ENCODE measurements at places on chromosomes 5 and 9. TPM values are rescaled to one million over a fixed set of nuclear protein-coding genes. Genes with fewer than 3 reads are reported as not detected.

DNA sequence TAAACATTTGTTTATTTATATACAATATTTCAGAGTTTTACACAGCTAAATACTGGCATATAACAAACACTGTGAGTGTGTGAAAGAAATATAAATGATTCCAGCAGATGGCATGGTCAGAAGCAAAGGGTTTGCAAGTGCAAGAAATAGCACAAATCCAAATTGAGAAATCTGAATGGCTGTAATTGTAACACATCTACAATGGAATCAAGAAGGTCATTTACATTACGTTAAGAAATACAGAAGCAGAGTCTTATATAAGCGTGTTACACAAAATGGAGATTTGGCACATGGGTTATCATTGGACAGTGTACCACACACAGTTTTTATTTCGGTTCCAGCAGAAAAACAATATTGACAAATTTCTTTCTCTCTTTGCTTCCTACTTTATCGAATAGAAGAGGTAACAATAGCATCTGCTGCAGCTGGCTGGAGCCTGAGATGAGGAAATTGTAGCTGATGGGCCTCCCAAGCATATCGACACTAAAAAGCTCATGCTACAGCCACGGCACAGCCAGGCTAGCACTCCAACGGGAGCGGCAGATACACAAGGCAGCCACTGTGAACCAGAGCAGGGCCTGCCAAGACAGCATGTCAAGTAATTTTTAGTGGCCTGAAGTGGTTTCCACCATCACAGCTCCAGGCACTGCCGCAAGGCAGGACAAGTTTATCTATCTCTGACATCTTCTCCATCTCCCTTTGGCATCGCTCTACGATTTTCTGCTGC, 564.6 kb upstream of the DMAC1 start:
- no peaks in the 10 kb centered on the region for H3K4me1 ChIP-seq
- H3K36me3 ChIP-seq = no peaks in the 10 kb centered on the region
- H3K4me3 ChIP-seq = no peak overlapping the region
- no peaks in the 10 kb centered on the region for H3K27me3 ChIP-seq
- DNase-seq = no peak
- H3K27ac ChIP-seq = no peak overlapping the region

DNA sequence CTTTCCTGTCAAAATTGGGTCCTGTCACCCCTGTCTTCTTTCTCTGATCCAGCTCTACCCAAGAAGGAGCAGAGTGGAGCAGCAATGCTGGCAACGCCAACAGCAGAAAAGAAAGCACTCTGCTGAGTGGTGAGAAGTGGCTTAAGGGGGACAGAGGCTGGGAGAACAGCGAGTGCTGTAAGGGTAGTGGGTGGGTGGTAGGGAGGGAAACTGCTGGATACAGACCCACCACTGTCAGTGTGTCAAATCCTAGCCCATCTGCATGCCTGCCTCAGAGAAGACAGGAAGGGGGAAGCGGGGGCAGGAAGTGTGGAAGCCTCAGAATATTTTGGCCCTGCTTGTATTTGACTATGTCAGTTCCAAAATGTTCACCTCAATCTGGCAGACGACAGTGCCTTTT, 170.4 kb upstream of the MAST4 start:
- no peak overlapping the region for H3K4me3 ChIP-seq
- no peak for DNase-seq
- H3K27ac ChIP-seq = no peak overlapping the region
- H3K36me3 ChIP-seq = no peaks in the 10 kb centered on the region

GRCh38 chr5:58680503-58680902, 97.6 kb downstream of the RAB3C start:
- H3K4me3 ChIP-seq = no peak overlapping the region
- H3K27me3 ChIP-seq = no peaks in the 10 kb centered on the region
- H3K36me3 ChIP-seq = no peaks in the 10 kb centered on the region
- DNase-seq = no peak
- H3K27ac ChIP-seq = no peak overlapping the region

GRCh38 chr5:168931638-168932345, 352.6 kb upstream of the PANK3 start:
- H3K4me1 ChIP-seq = no peaks in the 10 kb centered on the region
- H3K4me3 ChIP-seq = no peak overlapping the region
- no peaks in the 10 kb centered on the region for H3K27me3 ChIP-seq
- no peak for DNase-seq
- no peaks in the 10 kb centered on the region for H3K36me3 ChIP-seq

DNA sequence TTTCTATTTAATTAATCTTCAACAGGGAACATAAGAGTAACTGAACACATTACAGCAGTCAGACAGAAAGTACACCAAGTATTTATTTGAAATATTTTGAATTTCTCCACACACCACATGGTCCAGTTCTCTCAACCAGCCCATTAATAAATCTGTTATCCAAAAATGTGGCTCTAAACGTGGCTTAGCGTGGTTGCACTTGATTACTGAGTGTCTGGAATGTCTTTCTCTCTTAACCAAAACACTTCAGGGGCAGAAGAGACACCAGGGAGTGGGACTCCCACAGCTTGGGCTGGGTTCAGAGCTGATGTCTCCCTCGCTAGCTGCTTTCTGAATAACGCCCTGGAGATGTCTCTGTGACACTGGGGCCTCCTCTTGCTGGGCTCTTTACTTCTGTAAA, 52.6 kb upstream of the FANCC start:
- H3K27ac ChIP-seq = no peak overlapping the region
- H3K36me3 ChIP-seq = no peaks in the 10 kb centered on the region
- no peaks in the 10 kb centered on the region for H3K4me1 ChIP-seq
- H3K27me3 ChIP-seq = no peaks in the 10 kb centered on the region

The PCDHGB3 gene
- 0.26 TPM for total RNA-seq

The LCN1 gene
- total RNA-seq = not detected

The SECISBP2 gene
- total RNA-seq = 50.9 TPM

All from esophagus squamous epithelium (tissue), 5 donors.